ENCODE measurements at places on chromosomes 1 and 21.

- DNase-seq = peak; percentile 52
Measured at GRCh38 chr1:151326619-151327222, 495 bp downstream of the PI4KB start.

- no peak for DNase-seq
Measured at GRCh38 chr1:57192222-57192621, 226.4 kb upstream of the C8B start.

- DNase-seq = peak; percentile 35
Measured at GRCh38 chr1:221439008-221439746, 302.7 kb downstream of the DUSP10 start.

- DNase-seq = no peak
Measured at GRCh38 chr1:6651909-6652308, 27.2 kb downstream of the THAP3 start.

- no peak for DNase-seq
Measured at GRCh38 chr1:100335436-100335835, 16.9 kb upstream of the CDC14A start.

GRCh38 chr1:240656531-240656930 lies 44.6 kb upstream of the GREM2 start:
- no peak for DNase-seq

GRCh38 chr1:27383039-27383605 lies at the start of gene CD164L2:
TSS of gene CD164L2 (minus strand) at chr1:27383333. CDS start at chr1:27383239, 94 bp downstream.
- peak; percentile 57 for DNase-seq

- DNase-seq = no peak
Measured at GRCh38 chr1:210070531-210070930, 132.5 kb downstream of the SYT14 start.

GRCh38 chr1:235724730-235725129 lies 75.1 kb upstream of the GNG4 start:
- no peak for DNase-seq

GRCh38 chr1:63350320-63350719 lies 17.1 kb upstream of the ALG6 start:
- no peak for DNase-seq

GRCh38 chr1:209593747-209594146 lies 10.2 kb downstream of the CAMK1G start:
- DNase-seq = no peak

- DNase-seq = peak; percentile 23
Measured at GRCh38 chr1:6108937-6109614, 63.4 kb downstream of the KCNAB2 start.

DNA sequence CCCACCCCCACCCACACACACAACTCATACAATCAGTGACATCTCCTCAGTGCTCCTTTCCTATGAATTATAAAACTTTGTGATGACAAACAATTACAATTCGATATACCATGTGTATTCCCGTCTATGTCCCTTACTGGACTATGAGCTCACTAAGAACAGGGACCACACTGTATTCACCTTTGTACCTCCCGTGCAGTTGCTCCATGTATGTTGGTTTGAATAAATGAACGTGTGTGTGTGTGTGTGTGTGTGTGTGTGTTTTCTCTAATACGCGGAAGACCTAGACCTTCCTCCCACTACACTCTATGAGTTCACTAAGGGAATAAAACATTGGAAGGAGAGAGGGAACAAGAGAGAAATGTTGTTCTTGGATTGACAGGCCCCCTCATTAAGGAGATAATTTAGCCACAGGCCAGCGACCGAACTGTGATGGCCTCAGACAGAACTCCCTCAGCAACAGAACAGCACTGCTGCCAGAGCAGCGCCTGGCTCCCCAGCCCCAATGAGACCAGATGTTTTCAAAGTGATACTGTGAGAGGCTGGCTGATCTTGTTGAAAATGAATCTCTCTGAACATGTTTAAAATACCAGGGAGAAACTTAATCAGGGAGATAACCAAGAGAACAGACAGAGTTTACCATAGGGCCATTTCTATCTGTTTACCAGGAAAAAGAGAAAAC lies 21.7 kb downstream of the BCAR3 start:
- DNase-seq = no peak

DNA sequence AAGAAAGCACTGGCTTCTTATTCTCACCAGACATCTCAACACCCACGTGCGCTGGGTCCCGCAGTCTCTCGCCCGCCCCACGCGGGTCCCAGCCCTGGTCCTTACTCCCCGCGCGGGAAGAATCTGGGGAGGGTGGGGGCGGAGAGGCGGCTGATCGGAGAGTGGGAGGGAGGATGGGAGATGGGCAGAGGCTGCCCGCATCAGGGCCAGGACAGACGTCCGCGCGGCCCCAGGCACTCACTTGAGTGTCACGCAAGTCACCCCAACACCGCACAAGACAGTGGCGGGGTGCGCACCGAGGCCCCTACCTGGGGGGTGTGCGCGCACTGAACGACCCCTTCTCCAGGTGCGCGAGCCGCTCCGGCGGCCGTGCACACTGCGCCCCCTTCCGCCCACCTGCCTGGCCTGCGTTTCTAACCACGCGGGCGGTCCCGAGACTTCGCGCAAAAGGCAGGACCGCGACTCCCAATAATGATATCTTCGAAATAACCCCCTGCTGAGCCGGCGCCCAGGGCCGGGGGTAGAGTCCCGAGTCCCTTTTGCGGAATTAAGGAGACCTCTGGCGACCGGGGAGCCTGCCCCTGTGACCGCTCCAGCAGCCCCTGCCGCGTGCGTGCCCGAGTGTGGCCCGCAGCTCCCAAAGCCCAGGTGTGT lies 6.0 kb upstream of the SIM2 start:
- no peak for DNase-seq

- peak; percentile 57 for DNase-seq
Measured at GRCh38 chr1:1777950-1778662, at the start of gene NADK. TSS of gene NADK (minus strand) at chr1:1778470. CDS start at chr1:1765406, 13,064 bp downstream.

Measured in stimulated activated CD4-positive, alpha-beta T cell treated with anti-CD3 and anti-CD28 coated beads, Interleukin-4, amount 100 ng/mL, for 48 hours (primary cell).